ENCODE measurements at places on chromosomes 12 and 14.

GRCh38 chr12:106815741-106816140 lies 41.3 kb downstream of the RIC8B start:
- no peak for DNase-seq

- no peak for DNase-seq
Measured at GRCh38 chr14:63638493-63638892, 3.2 kb downstream of the WDR89 start.

GRCh38 chr12:9961106-9961505 lies 10.1 kb upstream of the CLEC12A start:
- no peak for DNase-seq

- no peak for DNase-seq
Measured at GRCh38 chr14:70812124-70812818, 3.0 kb upstream of the MAP3K9 start.

DNA sequence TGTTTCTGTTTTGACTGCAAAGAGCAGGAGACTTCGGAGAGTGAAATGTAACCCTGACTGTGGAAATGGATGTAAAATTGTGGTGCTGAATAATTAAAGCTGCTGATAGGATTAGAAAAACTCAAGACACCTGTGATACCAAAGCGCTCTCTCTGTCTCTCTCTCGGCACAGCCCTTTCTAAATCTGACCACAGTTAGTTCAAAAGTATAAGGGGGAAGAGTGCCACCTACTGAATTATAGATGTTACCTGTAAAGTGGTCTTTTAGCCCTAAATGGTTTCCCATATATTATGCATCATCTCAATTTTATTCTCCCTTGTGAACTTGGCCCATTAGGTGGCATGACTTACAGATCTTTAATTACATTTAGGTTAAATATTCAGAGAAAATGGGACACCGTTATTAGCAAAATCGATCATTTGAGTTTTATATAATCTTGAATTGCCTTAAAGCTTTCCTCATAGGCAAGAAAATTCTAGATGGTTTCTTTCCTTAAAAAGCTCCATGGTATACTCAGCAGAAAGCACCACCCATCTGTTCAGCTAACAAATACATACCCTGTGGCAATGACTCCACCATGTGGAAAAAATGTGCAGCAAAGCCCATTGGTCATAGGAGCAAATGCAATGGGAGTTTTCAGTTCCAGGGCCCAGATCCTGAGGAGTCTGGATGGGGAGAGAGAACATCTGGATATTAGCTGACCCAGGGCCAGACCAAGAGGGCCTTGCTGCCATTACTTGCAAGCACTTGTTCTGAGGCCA lies 18.1 kb downstream of the RFC5 start:
- peak; percentile 46 for DNase-seq

- DNase-seq = no peak
Measured at GRCh38 chr12:24470050-24470449, 478.9 kb downstream of the BCAT1 start.

GRCh38 chr12:50458606-50459005 lies 46.2 kb upstream of the DIP2B start:
- DNase-seq = no peak

DNA sequence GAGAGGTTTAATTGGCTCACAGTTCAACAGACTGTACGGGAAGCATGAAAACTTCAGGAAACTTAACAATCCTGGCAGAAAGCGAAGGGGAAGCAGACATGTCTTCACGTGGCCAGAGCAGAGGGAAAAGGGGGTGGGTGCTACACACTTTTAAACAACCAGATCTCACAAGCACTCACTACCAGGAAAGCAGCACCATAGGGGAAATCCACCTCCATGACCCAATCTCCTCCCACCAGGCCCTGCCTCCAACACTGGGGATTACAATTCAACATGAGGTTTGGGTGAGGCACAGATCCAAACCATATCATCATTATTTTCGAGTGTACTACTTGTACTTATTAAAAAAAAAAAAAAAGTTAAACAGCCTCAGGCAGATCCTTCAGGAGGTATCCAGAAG lies 29.9 kb downstream of the RXYLT1 start:
- no peak for DNase-seq

- DNase-seq = no peak
Measured at GRCh38 chr14:61417883-61418455, 96.6 kb downstream of the PRKCH start.

DNA sequence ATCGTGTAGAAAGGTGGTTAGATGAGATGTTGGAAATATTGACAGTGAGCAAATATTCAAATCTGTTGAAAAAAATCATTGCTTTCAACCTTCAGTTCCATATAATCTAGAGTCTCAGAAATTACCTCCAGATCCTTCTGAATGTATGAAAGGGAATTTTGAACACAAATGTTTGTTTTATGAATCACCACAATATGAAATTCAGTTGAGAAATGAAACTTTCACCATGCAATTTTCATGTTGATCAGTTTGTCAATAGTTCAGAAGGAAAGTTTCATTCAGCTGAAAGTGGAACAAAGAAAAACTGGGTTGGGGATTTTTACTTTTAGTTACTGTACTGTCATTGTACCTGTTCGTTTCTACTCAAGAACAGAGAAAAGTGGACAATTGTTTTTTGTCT lies 953.6 kb downstream of the SLC6A15 start:
- no peak for DNase-seq

DNA sequence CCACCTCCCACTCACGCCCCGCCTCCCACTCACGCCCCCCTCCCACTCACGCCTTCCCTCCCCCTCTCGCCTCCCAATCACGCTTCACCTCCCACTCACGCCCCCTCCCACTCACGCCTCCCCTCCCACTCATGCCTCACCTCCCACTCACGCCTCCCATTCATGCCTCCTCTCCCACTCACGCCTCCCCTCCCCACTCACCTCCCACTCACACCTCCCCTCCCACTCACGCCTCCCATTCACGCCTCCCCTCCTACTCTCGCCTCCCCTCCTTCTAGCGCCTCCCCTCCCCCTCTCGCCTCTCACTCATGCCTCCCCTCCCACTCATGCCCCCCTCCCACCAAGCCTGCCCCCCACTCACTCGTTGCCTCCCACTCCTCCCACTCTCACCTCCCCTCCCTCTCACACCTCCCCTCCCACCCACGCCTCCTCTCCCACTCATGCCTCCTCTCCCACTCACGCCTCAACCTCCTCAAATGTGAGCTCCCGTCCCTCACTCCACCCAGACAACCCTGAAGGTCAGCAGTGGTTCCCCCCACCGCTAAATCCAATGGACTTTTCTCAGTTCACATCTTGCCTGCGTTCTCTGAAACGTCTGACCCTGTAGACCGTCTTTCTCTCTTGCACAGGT lies 39.8 kb downstream of the TMEM63C start:
- DNase-seq = no peak

DNA sequence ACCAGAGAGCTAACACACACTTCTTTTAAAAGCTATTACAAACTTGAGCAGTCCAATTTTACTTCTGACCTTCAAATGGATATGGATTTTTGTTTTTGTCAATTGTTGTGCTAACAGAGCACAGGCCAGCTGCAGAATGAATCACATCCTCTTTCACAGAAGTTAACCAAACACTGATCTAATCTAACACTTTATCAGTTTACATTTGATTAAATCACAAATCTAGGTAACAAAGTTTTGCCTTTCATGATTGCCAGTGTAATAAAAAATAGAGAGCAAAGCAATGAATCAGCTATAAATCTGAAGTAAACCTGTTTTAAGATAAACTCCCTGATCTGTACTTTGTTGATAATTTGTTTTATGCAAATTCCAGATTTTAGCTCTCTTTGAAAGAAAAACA lies 273.1 kb upstream of the RGS6 start:
- no peak for DNase-seq
